ENCODE measurements at places on chromosomes 3 and 15.
A peak's percentile ranks its signal among the peaks of the same experiment; 100 is the strongest.

DNA sequence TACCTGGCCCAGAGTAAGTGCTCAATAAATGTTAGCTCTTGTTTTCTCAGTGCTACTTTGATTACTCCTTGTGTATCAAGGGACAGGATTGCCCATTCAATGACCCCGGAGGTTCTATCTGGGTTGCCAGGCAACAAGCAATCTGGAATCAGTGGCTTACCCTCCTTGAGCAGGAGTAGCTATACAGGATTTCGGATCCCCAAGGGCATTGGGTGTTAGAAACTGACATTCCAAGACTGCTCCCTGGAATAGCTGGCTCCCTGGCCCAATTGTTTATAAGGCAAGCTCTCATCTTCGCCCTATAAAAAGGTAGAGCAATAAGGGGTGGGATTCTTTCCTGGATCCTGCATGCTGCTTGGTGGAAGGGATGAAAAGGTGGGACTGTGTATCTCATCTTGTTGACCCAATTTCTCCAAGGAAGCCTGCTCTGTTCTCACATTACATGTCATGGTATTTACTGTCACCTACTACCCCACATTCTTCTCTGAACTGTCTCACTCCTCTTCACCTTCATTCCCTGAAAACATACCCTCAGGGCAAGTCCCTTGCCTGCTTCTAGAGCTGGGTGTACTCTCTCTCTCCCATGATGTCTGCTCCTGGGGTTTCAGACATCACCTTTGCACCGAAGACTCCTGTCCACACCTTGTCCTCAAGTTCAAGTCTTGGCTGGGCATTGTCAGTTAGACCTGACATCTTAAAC, 26.4 kb upstream of the SCN10A start:
- DNase-seq, result no peak

- no peak for DNase-seq
Measured at GRCh38 chr3:172009803-172010202, 29.6 kb upstream of the FNDC3B start.

DNA sequence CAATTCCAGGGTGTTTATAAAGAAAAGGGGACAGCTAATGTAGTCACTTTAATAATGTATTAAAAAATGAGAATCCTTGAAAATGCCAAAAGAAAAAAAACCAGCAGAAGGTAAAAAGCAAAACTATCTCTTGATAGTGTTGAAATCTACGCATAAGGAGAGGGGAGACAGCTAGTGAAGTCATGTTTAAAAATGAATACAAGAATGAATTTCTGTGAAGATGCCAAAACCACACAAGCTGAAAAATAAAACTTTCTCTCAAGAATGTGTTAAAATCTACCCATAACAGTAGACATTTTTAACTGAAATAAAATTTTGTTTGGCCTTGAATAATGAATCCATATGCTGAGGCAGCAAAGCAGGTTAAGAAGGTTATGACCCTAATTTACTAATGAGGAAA, 42.2 kb upstream of the TMEM108 start:
- no peak for DNase-seq

DNA sequence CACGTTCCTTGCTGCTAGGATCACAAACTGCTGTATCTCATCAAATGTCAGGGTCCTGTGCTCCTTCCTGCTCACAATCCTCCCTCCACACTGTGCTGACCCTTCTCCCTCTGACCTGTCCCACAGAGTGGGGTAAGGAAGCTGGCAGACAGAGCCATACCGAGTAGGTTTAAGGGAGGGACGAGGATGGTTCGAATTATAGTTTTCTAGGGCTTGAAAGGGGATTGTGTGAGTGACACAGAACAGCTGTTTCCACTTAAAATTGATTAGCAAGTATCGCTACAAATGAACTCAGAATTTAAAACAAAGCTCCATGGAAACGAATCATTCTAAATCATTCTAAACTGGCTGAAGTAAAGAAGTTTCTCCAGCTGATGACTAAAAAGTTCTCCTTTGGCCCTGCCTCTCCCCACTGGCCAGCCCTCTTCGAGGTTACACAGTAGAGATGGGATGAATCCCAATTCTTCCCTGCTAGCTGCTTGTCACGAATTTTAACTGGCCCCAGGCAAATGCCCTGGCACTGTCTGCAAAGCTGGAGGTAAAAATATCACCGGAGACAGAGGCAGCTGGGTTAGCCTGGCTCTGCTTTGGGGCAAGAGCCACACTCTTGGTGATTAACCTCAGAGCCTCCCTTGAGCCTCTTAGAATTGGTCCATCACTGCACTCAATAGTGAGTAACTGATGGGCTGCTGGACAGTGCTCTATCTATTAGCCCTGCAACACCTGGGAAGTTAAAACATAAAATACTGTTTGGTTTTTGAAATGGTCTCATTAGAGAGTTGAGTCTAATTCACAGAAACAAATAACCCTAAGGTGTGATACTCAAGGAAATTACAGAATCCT, 194.9 kb downstream of the CHST2 start:
- DNase-seq, result peak; percentile 79

DNA sequence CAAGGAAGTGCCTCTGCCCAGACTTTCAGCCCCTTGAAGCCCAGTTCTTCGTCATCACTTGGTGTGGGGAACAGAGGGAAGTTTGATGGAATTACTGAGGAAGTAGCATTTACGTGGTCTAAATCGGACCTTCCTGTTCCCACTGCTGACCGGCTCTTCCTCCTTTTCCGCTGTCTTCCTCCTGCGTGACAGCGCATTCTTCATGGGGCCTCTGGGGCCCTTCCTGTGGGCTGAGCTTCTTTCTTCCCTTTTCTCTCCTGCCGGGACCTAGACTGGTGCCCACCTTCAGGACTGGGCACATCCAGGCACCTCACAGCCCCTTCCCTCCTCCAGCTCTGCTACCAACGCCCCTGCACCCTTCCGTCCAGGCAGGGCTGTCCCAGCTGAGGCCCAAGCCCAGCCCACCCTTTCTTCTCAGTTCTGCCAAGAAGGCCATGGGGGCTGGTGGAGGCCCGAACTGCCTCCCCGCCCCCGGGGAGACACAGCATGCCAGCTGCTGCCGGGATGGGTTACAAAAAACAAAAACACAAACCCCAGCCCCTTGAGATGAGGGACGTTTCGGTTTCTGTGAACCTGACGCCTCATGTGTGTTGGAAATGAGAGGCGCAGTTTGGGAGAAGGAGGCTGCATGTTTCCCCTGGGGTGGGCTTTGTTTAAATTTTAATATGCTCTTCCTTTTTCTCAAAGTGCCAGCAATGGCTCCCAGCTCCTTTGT, 19.1 kb downstream of the ZNF710 start:
- no peak for DNase-seq

DNA sequence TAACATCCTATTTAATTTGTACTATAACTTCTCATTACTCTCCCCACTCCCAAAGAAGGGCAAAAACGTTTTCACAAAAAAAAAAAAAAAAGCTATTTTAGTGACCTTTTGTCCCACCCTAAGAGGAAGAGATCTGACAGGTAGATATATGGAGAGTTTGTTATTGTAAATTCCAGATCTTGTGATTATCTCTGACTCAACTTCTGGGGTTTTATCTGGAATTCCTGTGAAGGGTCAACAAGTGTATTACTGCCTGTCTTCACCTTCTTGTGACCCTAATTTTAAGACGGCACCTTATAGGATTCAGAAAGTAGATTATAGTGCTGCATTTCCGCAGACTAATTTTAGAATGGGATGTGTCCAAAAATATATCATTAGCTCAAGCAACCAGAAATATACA, 205.9 kb upstream of the CDIN1 start:
- DNase-seq, result no peak

DNA sequence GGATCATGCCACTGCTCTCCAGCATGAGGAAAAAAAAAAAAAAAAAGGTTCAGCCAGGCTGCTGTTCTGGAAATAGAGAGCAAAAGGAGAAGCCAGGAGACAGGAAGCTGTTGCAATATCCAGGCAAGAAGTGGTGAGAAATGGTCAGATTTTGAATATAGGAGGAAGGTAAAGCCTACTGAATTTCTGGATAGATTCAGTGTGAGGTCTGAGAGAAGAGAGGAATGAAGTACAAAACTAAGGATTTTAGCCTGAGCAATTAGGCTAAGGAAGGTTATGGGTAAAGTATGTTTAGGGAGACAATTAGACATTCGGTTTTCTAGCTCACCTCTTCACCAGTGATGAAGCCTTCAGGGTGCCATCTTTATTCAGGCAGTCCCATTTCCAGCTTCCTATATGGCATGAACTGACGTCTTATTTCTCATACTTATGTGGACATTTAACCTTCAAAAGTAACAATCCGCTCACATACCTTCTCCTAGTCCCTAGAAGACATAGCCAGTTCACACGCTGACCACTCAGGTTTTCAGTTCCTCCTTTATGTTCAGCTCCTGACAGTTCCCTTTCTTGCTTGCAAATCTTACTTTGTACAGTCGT, 57.2 kb downstream of the KIF9 start:
- DNase-seq, result no peak

GRCh38 chr3:129526121-129526900, 2.1 kb upstream of the RHO start:
- DNase-seq, result no peak

- no peak for DNase-seq
Measured at GRCh38 chr15:42349186-42349585, 10.1 kb upstream of the CAPN3 start.

- peak; percentile 18 for DNase-seq
Measured at GRCh38 chr3:197828-198491, 1.4 kb downstream of the CHL1 start.

- DNase-seq, result no peak
Measured at GRCh38 chr3:17054301-17054981, 169.7 kb downstream of the PLCL2 start.

GRCh38 chr3:44114142-44114541, 127.5 kb upstream of the TOPAZ1 start:
- peak; percentile 75 for DNase-seq

- no peak for DNase-seq
Measured at GRCh38 chr3:30006111-30006510, 600.3 kb upstream of the TGFBR2 start.

DNA sequence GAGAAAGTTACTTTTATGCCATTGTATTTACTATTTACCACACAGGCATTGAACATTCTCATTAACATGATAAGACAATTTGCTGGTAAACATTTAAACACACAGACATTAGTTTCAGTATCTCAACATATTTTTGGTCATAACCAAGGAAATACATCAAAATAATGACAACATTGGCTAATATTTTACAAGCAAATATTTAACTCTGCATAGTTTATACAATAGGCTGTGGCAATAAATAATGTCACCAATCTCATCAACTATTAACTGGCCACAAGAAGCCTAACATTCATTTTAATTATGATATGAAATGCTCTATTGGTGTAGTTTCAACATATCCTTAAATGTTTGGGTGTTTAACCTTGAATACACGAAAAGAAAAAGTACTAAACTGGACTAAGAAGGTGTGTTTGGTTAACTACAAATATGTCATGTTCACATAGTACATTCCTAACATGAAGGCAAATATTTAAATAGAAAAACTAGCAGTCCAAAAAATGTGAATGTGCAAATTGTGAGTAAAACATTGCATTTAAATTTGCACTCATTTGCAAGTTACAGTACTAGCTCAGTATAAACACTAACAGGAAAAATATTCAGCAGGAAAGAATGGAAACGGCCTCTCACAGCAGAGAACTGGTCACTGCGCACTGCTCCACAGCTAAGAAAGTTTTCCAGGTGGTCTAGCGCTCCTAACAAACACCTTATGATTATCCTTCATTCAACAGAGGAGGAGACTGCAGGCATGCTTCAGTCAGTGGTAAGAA, 106.6 kb downstream of the GLDN start:
- DNase-seq, result no peak

- DNase-seq, result no peak
Measured at GRCh38 chr15:28895146-28895545, 9.4 kb downstream of the APBA2 start.

DNA sequence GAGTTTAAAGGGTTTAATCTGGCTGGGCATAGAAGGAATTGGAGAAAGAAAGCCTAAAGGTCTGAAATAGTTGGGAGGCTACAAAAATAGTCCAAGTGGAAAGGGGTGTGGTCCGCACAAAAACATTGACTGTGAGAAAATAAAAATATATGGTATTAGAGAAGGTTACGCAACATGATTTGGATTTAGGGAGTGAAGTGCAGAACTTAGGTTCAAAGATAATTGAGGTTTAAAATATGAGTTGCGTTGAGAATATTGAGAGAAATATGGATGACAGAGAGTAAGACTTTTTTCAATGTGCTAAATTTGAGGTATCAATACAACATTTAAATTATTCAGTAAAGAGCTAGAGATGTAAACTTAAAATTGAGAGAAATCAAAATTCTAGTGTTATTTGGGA, 15.4 kb upstream of the CMC1 start:
- DNase-seq, result no peak

DNA sequence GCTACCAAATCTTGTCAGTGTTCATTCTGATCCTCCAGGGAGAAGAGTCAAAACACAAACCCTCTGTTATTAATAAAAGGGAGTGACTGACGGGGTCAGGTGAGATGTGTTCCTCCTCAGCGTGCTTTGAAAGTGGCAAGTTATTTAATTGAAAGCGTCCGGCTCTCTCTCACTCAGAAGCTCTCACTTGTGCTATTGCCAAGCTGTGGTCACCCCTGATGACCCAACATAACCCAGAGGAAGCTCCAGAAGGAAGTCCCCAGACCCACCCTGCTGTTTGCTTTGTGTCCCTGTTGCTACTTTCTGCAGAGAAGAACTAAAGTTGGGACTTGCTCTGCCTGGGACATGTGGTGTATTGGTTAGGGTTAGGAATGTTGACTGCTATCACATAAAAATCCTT, 235.6 kb downstream of the EDEM1 start:
- no peak for DNase-seq

- no peak for DNase-seq
Measured at GRCh38 chr15:70523192-70523591, 240.2 kb downstream of the UACA start.

DNA sequence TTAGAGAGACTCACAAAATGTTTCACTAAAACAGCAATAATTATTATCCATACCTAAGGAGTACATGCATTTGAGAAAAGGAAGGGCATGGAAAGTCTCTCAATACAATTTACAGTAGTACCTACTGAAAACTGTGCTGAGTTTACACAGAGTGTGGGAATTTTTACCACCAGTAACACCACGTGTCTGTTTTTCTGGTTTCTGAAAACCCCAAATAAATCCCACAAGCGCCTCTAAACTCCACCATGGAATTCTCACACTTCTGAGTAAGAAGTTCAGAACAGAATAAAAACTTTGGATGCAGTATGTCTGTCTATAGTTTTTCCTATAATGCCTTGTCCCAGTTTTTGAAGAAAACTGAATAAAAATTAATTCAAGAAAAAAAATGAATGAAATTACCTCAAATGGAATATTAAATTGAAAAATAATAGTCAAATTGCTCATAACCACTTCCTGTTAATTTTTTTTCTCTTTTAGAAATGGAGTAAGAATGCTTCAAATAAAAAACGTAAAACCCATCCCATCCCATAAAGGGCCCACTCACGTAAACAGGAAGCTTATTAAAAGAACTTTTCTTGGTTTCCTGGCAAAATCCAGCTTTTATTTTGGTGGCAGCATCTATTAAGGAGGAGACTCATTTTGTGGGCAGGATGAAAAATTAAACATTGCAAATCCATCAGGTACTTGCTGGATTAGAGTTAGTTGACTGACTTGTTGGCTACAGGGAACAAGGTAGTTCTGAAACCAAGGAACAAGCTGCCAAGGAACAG, 378.1 kb downstream of the TIGIT start:
- no peak for DNase-seq
